Aorta (tissue), 5 donors: ENCODE measurements at places on chromosomes 12 and 14. TPM values are rescaled to one million over a fixed set of nuclear protein-coding genes. Genes with fewer than 3 reads are reported as not detected.

The TSPAN11 gene
- 0.03 TPM for polyA plus RNA-seq

The CLEC9A gene
- polyA plus RNA-seq, result not detected

DNA sequence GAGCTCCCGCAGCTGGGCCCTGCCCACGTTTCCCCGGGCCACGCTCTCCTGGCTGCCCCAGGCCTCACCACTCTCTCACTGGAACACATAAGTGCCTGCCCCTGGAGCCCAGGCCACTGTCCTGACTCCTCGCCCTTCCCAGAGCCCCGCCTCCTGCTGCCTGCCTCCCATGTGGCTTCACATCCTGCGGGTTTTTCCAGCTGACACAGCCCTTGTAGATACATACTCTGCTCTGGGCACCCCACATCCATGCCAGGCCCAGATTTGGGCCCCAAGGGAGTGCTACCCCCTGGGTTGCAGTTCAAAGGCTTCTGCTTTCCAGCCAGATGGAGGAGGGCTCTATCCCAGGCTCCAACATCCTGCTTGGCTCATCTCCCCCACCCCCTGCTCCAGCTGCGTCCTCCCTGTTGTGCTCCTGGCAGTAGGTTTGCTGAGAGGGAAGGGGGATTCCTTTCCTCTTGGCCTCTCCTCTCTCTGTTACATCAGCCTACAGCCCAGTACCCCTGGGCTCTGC is 60.1 kb downstream of the TSPAN9 start:
- no peaks in the 10 kb centered on the region for H3K27me3 ChIP-seq
- no peak overlapping the region for H3K27ac ChIP-seq
- H3K4me1 ChIP-seq, result no peaks in the 10 kb centered on the region
- peak; percentile 74 for DNase-seq
- H3K4me3 ChIP-seq, result no peak overlapping the region

DNA sequence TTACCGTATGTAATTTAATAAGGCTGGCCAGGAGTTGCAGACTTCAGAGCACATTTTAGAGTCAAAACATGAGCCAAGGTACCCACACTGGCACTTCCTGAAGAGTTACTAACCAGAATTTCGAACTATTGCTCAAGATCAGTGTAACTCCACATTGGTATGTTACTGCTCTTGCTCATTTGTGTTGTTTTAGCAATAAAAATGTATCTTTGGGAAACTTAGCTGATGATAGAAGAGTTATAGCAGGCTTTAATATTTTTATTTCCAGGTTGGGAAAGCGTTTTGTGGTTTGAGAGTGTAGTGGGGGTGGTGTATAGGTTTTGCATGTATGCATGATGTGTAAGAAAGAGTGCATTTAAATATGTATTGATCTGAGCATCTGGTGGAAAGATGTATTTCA is 96.6 kb downstream of the SCN8A start:
- no peaks in the 10 kb centered on the region for H3K4me1 ChIP-seq
- H3K4me3 ChIP-seq, result no peak overlapping the region
- H3K27me3 ChIP-seq, result no peaks in the 10 kb centered on the region

- no peaks in the 10 kb centered on the region for H3K27me3 ChIP-seq
- no peak for DNase-seq
- H3K4me3 ChIP-seq, result no peak overlapping the region
- H3K4me1 ChIP-seq, result no peaks in the 10 kb centered on the region
- H3K27ac ChIP-seq, result no peak overlapping the region
Observed at GRCh38 chr14:80414080-80414479, 202.8 kb upstream of the DIO2 start.

- peak within 1 kb of the TSS; percentile 7 for H3K27ac ChIP-seq
- peak within 1 kb of the TSS; percentile 43 for H3K4me3 ChIP-seq
- DNase-seq, result peak; percentile 65
- H3K36me3 ChIP-seq, result no peaks in the 10 kb centered on the region
- no peaks in the 10 kb centered on the region for H3K27me3 ChIP-seq
Observed at GRCh38 chr12:21940549-21941505, at the start of gene ABCC9. ABCC9 (minus strand) TSS chr12:21941426; CDS start chr12:21936674, 4,752 bp downstream.

DNA sequence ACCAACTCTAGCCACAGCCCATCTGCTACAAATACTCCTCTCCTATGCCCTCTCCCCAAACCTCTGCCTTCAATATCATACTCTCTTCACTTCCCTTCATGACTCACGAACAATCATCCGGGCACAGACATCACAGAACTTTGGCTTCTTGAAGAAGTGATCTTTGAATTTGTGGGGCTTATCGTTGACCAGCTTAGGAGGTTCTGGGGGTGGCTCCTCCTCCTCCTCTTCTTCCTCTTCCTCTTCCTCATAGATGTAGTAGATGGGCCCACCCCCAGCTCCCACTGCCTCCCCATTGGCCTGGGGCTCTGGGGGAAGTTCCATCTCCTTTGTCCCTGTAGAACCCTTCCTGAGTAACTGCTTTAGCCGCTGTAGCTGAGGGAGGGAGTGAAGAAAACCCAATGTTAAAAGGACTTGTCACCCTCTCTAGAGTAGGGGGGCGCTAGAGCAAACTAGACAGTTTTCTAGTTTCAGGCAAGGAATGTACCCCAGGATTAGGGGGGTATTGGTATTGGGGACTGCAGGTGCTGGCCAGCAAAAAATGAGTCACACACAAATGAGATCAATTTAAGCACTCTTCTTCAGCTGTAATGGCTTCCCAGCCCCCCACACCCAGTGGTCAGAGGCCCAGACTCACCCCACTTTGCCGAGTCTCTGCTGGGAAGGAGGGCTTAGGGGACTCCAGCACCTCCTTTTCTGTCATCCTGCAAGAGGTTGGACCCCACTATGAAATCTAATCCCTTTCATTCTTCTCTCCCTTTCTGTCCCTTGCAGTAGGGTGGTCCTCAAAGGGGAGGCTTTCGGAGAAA is 1.8 kb downstream of the STAC3 start:
- no peaks in the 10 kb centered on the region for H3K4me1 ChIP-seq
- no peak overlapping the region for H3K4me3 ChIP-seq
- H3K27me3 ChIP-seq, result no peaks in the 10 kb centered on the region
- no peak overlapping the region for H3K27ac ChIP-seq

DNA sequence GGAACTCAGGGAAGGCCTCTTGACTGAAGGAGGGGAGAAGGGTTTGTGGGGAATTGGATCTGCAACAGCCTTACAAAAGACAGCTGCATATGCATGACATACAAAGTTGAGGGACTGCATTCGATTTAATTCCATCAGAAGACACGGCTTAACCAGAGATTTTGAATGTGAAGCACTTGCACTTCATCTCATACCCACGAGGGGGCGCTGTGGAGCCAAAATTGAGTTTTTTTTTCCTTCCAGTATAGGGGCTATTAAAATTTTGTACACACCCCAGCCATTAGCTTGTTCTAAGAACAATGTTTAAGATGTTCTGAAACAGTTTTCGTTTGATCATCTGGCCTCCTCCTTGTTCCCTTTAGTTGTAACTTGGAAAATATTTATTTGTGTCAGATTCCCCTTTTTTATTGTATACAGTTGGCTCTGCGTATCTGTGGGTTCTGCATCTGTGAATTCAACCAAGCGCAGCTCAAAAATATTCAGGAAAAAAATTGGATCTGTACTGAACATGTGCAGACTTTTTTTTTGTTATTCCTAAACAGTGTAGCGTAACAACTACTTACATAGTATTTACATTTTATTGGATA is 1.6 kb downstream of the SUDS3 start:
- H3K36me3 ChIP-seq, result peaks cover 3% of the 10 kb centered on the region
- peak overlapping the region; percentile 99 for H3K4me3 ChIP-seq
- no peaks in the 10 kb centered on the region for H3K27me3 ChIP-seq
- DNase-seq, result peak; percentile 57

GRCh38 chr12:131434208-131435125 is 276.4 kb upstream of the SFSWAP start:
- no peak overlapping the region for H3K27ac ChIP-seq
- H3K27me3 ChIP-seq, result no peaks in the 10 kb centered on the region
- no peaks in the 10 kb centered on the region for H3K36me3 ChIP-seq
- H3K4me1 ChIP-seq, result no peaks in the 10 kb centered on the region

The TAS2R50 gene
- polyA plus RNA-seq, result not detected

The ASIC1 gene
- not detected for polyA plus RNA-seq

DNA sequence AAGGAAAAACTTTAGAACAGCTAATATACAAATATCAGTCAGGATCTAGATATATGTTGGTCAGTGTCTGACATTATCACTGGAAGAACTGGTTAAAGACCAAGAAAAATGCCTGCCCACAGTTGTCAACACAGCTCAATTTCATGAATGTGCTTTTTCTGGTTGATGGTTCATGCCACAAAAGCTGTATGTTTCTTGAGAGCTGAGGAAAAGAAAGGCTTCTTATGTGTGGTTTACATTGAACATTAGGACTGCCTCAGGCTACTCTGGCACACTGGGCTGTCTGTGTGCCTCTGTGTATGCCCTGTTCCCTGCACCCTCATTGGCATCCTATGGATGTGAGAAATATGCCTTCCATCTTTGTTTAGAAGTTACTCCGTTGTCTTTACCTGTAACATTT is 218.8 kb upstream of the RGS6 start:
- no peak for DNase-seq
- H3K27ac ChIP-seq, result no peak overlapping the region
- H3K4me3 ChIP-seq, result no peak overlapping the region
- H3K36me3 ChIP-seq, result no peaks in the 10 kb centered on the region
- H3K4me1 ChIP-seq, result peaks cover 2% of the 10 kb centered on the region

DNA sequence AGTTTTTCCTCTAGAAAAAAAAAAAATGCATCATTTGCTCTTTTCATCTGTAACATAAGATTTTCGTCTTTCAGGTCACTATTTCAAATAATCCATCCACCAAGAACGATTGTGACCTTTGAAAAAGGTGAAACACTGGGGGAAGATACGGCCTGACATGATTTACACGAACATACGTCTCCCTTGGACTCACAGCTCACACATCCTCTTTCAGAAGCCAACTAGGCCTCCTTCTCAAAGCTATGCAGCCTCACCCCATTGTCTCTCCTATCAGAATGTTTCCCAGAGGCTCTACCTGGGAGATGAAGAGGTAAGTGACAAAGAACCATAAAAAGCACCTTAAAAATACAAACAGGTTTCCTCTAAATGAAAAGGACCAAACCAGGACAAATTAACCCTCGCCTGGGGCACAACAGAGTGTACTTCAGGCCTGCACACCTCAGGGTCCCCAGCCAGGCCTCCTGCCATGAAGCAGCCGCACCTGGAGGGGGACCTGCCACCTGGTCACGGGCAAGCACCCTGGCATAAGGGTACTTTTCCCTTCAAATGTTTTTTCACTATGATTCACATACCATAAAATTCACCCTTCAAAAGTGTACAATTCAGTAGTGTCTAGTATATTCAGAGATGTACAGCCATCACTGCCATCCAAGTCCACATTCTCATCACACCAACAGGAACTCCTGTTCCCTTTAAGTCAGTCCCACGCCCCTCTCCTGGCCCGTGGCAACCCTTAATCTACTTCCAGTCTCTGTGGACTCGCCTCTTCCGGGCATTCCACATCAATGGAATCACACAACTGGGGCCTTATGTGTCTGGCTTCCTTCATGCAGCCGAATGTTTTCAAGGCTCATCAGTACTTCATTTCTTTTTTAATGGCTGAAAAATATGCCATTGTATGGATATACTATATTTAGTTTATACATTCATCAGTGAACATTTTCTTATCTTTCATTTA is 5.4 kb downstream of the SLC15A4 start:
- peaks cover 2% of the 10 kb centered on the region for H3K4me1 ChIP-seq
- no peak overlapping the region for H3K4me3 ChIP-seq
- H3K27ac ChIP-seq, result peak overlapping the region; percentile 86
- H3K27me3 ChIP-seq, result no peaks in the 10 kb centered on the region

DNA sequence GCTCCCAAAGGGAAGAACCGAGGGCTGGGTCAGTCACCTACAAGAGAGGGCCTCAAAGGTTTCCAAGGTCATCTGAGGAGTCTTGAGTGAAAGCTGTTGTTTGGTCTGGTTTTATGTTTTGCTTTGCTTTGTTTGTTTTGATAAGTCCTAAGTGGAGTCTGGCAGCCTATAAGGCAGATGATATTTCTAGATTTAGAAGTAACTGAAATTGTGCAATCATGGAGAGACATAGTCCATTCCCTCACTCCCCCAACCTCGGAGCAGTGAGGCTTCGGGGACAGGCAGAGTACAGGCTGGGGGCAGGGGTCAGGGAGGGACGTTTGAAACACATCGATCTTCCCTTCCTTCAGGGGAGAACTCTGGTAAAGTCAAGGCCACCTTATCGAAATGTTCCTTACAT is 42.3 kb downstream of the TTC9 start:
- H3K27me3 ChIP-seq, result no peaks in the 10 kb centered on the region
- H3K36me3 ChIP-seq, result no peaks in the 10 kb centered on the region
- no peak overlapping the region for H3K4me3 ChIP-seq
- no peak for DNase-seq
- no peaks in the 10 kb centered on the region for H3K4me1 ChIP-seq

DNA sequence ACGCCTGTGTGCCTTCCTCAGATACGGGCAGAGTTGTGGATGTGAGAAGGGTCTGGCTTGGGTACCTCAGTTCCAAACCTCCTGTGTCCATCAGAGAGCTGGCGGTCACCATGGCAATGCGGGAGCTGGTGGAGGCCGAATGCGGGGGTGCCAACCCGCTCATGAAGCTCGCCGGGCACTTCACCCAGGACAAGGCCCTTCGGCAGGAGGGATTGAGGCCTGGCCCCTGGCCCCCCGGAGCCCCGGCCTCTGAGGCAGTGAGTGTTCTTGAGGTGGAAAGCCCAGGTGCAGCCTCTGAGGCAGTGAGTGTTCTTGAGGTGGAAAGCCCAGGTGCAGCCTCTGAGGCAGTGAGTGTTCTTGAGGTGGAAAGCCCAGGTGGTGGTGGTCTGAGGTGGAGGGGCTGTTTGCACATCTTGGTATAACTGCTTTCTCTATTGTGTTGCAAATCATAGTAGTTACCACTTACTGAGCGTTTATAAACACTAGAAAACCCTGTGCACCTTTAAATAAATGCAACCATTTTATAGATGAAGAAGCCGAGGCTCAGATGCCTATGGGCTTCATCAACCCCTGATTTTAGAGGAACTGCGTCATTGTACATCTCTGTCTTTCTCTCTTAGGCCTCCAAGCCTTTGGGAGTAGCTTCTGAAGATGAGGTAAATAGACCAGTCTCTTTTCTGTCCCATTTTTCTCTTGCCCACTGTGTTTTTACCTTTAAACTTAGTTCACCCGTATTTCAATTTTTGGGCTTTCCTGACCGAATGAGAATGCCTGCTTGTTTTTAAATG is 976 bp downstream of the PEX5 start:
- H3K4me3 ChIP-seq, result peak overlapping the region; percentile 92
- no peaks in the 10 kb centered on the region for H3K4me1 ChIP-seq
- H3K36me3 ChIP-seq, result no peaks in the 10 kb centered on the region

The GSG1 gene
- polyA plus RNA-seq, result not detected

The ANKRD33 gene
- not detected for polyA plus RNA-seq

The HSPA2 gene
- 17.0 TPM for polyA plus RNA-seq
